ENCODE measurements at places on chromosomes 12 and 14.
A peak's percentile ranks its signal among the peaks of the same experiment; 100 is the strongest.

- no peak for DNase-seq
These were observed 1324.7 kb downstream of the AACS start for GRCh38 chr12:126389961-126390360.

- no peak for DNase-seq
These were observed 40.7 kb downstream of the NKX2-1 start for GRCh38 chr14:36479344-36479743.

DNA sequence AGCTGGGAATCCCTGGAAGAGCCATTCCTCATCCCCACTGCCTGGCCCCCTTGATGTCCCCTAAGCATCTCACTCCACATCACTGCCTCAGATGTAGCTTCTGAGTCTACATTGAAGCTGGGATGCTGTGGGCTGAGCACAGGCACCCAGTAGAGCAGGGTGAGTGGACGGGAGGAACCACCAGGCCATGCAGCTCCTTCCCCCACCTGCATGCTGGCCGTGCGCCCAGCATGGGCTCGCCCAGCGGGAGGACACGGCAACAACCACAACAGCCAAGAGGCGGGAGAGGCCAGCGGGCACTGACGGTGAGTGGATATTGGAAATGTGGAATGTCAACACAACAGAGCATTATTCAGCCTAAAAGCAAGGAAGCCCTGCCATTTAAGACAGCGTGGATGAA lies 310.9 kb downstream of the ADGRD1 start:
- DNase-seq = no peak

- no peak for DNase-seq
These were observed 71.2 kb upstream of the PLXNC1 start for GRCh38 chr12:94077209-94077608.

DNA sequence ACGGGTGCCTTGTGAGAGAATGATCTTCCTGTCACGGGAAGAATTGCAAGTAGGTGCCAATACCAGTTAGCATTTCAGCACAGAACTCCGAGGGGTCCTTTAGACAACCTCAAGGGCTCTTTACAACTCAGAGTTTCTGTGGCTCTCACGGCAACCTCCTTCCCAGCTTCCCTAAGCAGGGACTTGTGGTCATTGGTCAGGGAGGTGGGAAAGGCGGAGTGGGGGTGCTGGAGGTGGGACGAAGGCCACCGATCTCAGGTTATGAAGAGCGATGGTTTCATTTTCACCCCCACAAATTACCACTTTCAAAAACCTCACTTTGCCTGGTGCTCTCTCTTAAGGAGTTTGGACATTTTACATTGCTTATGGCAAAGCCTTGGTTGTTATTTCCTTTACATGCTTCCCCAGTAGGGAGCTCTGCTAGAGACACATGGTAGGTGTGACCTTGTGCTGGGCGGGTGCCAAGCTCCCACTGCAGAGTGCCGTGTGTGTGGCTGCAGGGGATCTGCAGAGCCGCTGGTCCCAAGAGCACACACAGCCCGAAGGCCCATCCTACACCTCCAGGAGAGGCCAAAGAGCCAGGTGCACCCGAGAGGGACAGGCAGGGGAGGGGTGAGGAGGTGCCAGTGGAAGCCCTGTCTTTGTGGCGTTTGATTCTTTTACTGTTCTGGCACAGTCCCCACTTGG lies 21.4 kb downstream of the BCL2L14 start:
- DNase-seq = no peak

- DNase-seq = no peak
These were observed 11.3 kb upstream of the KRT8 start for GRCh38 chr12:52916216-52916615.

- no peak for DNase-seq
These were observed 27.9 kb downstream of the IRF2BPL start for GRCh38 chr14:77000340-77001270.

DNA sequence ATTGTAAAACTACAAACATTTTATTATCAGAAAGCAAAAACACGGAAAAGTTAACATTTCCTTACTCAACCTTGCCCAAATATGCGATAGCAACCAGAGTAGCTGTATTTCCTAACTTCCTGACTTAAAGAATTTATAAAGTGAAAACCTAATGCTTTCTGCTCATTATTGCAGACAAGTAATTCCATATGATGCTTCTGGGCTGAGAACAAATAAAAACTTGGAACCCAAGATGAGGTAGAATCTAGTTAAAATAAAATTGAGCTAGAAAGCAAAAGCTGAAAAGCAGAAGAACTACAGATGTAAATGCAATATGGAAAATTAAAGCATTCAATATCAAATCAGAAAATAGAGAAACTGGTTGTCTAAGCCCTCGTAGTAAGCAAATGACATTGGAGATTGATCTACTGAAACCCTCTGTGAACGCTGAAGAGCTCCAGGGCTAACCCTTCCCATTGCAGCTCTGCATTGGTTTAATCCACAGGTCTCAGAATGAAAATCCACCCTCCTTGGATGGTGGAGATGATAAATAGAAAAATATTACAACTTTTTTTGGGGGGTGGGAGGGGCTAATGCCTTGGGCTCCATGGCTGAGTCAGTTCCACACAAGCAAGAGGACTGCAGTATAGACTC lies 40.7 kb downstream of the CORO1C start:
- DNase-seq = no peak

DNA sequence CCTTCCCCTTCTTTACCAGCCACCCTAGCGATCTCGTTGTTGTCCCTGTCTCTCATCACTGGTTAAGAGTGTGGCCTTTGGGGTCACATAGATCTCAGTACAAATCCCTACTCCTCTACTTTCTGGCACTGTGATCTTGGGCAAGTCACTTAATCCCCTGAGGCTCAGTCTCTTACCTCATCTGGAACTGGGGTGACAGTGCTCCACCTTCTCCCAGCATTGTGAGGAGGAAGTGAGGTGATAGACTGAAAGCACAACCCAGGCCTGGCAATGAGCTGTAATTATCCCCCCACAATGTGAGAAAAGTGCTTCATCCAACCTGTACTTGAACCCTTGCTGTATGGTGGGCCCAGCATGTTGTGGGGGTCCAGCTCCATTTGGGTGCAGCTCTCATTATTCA lies 48.0 kb downstream of the IRAK3 start:
- DNase-seq = no peak

DNA sequence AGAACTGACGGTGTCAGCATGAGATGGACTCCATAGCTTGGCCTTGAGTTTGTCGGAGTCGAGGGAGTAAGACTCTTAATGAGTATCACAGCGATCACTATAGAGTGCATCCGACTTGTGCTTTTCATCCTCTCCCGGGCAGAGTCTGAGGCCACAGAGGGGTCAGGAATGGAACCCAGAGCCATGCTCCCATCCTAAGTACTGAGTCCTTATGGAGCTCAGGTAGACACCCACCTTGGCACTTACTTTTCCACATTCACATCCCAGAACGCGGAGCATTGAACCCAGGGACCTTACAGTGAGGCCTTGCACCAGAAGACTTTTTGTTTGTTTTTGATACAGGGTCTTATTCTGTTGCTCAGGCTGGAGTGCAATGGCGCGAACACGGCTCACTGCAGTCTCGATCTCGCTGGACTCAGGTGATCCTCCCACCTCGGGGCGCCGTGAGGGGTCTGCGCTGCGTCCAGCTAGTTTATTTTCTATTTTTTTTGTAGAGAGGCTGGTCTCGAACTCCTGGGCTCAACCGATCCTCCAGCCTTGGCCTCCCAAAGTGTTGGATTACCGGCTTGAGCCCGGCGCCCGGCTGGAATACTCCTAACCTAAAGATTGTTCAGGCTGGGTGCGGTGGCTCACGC lies 719 bp upstream of the SRSF9 start:
- no peak for DNase-seq

DNA sequence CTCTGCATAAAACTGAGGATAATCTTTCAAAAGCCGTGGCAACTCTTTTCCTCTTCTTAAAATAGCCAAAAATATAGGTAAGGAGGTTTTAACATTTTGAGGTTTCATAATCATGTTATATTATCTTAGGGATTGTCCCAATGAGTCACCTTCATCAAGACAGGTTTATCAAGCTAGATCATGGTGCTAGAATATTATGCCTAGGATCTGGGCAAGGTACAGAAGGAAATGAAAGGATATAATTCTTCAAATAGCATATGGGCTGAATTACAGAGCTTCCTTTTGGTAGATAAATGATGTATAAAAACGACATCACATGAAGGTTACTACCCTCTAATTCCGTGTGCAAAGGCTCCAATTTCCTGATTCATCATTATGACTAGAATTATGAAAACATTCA lies 28.6 kb upstream of the TBC1D15 start:
- no peak for DNase-seq

DNA sequence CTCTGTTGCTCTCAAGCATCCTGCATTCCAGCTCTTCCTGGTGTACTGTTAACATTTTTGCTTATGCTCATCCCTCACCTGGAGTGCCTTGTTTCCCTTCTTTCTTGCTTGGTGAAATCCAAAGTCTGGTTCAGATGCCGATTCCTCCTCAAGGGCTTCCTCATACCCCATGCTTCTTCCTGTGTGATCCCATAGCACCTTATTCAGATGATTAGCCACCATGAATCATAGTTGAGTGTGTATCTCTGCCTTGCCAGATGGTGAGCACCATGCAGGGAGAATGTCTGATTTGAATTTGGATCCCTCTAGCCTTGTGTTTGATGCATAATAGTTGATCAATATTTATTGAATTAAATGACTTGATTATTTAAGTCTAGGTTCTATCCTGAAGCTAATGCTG lies 39.4 kb upstream of the ANO4 start:
- no peak for DNase-seq

DNA sequence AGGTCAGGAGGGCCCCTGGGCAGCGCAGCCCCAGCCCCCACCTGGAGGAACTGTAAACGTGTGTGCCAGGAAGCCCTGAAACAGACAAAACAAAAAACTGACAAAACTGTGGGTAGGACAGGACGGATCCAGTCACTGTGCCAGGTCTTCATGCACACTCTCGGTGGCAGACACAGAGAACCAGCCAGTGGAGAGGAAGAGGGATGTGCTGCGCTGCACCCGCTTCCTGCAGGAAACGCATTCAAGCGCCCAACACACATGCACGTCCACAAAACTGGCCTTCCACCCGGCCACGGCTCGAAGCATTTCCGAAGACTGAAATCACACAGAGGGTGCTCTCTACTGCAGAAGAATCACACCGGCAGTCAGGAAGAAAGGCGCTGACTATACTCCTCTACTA lies 16.9 kb downstream of the BRF1 start:
- DNase-seq = no peak

- no peak for DNase-seq
These were observed 55.8 kb upstream of the OR6J1 start for GRCh38 chr14:22699801-22700564.

DNA sequence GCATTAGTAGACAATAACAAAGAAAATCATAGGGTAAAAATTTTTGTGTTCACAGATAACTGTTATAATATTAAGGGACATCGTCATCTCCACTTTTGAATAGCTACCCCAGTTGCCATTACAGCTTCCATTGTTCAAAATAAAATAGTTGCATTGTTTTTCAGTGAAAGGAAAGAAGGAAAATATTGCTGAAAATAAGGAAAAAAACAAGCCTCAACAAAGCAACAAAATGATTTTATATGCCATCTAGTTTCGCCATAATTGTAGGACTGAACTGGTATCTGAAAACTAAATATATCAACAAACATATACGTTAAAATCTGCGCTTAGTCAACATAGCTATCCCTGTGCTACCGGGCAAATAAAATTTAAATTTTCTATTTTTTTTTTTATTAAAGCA lies 3.3 kb downstream of the CDK17 start:
- DNase-seq = no peak

GRCh38 chr14:77157740-77158139 lies 16.1 kb upstream of the ZDHHC22 start:
- DNase-seq = no peak

DNA sequence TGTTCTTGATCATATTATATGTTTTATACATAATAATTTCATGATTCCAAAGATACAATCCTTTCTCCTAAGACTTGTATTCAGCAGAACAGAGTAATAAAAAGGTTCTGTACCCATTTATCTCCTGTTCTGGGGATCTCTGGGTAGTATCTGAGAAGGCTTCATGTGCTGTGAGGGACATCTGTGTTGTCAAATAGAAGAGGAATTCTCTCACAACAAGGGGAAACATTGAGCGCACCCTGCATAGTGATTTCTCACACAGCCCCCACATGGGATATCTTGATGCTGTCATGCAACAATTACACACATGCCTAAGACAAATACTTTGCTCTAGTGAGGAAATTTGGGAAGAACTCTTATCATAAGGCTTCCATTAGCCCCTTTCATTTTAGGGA lies 101.8 kb upstream of the ATF1 start:
- DNase-seq = no peak

- peak; percentile 67 for DNase-seq
These were observed 112.8 kb downstream of the CHST11 start for GRCh38 chr12:104569346-104570173.

DNA sequence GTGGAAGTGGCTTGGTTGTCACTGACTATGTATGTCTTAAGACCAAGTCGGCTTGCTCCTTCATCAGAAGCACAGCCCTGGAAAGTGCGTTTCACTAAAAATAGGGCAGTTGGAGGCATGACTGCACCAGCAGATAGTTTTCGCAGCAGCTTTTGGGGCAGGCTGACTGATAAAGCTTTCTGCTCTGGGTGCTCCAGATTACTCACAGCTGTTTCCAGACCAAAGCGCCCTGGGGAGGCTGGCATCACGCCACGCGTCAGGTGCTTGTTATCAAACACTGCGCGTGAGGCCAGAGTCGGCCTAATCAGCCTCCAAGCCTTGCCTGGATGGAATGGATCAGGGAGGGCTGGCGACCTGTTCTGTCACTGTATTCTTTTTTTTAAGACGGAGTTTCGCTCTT lies 13.3 kb upstream of the LRRC10 start:
- no peak for DNase-seq

- DNase-seq = no peak
These were observed 157.4 kb upstream of the CNTN1 start for GRCh38 chr12:40534828-40535227.

GRCh38 chr14:52551696-52552062 lies 626 bp downstream of the TXNDC16 start:
- no peak for DNase-seq

DNA sequence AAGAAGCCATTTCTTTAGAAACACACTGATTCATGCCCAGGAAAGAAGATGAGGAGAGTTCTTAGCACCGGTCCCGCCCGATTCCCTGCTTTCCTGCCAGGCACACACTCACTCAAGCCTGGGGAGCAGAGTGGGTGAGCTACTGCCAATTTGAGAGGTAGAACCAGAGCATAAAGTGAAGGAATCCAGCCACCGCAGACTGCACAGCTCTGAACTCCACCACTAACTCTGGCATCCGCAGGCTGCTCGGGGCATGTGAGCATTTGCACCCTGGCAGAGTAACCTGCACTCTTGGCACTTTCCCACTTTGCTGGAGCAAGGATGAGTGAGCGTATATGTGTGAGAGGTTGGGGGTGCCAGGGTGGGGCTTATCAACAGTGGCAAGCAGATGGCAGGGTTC lies 4.0 kb upstream of the SYNDIG1L start:
- DNase-seq = no peak

GRCh38 chr14:72559669-72560255 lies 334.1 kb downstream of the DPF3 start:
- DNase-seq = no peak

- DNase-seq = no peak
These were observed 63.3 kb downstream of the SYNE3 start for GRCh38 chr14:95452893-95453712.

DNA sequence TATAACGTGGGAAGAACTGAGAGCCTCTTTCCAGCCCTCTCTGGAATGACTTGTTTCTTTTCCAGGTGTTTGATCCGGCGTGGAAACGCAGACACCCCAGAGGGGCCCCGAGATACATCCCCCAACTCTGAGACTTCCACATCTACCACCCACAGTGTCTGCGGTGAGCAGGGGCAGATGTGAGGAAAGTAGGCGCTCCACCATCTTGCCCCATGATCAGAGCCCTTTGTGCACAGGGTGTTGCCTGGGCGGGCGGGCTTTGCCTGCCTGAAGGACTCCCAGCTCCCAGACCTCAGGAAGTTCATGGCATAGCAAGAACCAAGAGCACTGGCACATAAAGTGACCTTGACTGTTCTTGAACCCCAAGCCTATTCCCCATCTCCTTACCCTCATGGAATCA lies 2.8 kb downstream of the CARMIL3 start:
- DNase-seq = no peak

Data from activated CD8-positive, alpha-beta memory T cell treated with anti-CD3 and anti-CD28 coated beads for 24 hours (primary cell).